ENCODE measurements at places on chromosomes 2 and 18.
A peak's percentile ranks its signal among the peaks of the same experiment; 100 is the strongest.

GRCh38 chr2:15689654-15690053, 98.0 kb downstream of the DDX1 start:
- no peak for DNase-seq

GRCh38 chr18:2981212-2981728, 31.7 kb downstream of the LPIN2 start:
- peak; percentile 49 for DNase-seq

DNA sequence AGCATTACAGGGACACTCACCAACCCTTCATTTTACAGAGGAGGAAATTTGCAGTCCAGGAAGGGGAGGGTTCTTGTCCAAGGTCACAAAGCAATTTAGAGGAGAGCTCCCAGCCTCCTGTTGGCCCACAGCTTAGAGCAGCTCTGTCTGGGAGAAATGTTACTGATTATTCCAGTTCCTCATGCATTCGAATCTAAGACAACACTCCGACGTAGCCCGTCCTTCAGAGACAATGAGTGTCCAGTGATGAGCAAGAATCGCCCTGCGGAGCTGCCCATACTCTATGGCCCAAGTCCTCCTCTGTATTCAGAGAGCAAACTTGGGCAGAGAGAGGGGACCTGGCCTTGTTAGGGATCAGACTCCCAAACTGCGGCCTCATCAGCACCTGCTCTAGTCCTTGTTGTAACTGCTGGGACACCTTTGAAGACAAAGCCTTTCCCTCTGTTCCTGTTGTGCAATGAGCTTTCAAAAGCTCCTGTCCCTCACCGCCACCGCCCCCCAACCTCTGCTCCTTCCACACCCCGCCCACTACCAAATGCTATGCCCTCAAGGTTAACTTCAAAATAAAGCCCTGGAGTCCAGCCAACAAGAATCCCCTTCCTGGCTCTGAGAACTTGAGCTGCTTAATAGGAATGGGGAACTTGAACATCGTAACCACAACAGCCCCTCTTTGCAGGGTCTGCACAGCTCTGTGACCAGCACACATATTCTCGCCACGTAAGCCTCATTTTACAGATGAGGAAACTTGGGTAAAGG, 234.8 kb upstream of the SMAD2 start:
- DNase-seq, result no peak

DNA sequence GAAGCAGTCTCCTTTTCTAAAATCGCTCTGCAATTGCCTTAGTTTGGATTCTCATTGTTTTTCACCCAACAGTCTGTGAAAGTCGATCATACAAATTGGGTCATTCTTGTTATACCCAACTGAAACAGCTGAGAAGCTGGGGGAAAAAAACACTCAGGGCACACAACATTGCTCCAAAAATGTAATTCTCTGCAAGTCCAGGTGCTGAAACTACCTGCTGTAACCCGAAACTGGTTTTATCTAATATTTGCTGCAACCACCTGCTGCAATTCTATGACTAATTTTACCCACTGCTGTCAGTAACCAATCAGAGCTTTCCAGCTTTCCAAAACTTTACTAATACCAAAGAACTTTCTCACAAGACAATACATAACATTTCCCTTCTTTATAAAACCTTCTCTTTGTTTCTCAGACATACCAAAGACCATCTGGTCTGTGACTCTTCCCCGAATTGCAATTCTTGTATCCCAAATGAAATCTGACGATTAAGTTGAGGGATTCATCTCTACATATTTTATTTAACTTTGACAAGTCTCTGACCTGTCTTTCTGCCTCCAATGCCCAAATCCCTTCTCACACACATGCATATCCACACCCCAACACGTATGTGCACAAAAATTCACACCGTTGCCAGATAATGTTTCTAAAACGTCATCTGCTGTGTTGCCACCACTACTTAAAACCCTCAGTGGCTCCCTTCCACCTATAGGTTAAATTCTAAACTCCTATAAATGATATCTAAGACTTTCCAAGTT, 198.3 kb downstream of the PIEZO2 start:
- DNase-seq, result peak; percentile 92

DNA sequence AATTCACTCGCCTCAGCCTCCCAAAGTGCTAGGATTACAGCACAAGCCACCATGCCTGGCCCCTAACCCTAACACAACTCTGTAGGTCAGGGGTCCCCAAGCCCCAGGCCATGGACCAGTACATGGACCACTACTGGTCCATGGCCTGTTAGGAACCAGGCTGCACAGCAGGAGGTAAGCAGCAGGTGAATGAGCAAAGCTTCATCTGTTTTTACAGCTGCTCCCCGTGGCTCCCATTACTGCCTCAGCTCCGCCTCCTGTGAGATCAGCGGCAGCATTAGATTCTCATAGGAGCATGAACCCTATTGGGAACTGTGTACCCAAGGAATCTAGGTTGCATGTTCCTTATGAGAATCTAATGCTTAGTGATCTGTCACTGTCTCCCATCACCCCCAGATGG, 201.7 kb downstream of the NRP2 start:
- DNase-seq, result no peak

DNA sequence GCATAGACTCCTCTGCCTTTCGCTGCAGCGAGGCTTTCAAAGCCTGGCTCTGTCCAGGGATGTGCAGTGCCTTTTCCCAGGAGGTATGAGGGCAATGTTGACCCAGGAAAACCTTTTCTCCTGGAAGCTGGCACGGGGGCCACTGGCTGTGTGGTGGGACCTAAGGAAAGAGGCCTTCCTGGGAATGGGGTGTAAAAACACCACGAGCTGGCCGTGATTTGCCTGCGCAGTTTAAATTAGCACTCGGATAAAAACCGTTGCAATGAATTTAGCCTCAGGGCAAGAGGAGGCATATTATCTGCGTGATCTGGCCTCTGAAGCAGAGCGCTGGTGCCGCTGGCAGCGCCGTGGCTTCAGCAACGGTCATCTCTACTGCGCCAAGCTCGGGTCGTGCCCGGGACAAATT, 3.0 kb downstream of the OSR1 start:
- DNase-seq, result no peak

DNA sequence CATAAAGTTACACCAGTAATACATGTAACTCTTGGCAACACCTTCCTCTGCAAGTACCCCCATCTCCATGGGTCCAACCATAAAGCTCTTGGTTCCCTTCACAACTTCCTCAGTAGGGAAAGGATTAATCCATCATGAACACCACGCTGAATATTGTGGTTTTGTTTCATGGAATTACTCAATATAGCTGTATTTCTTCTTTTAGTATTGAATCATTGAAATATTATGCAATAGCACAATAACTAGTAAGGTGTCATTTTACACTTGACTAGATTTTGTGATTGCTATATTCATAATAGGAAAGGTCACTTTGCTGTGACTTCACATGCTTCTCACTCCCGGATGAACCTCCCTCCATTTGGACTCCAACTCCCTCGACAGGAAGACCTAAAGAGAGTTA, 29.7 kb upstream of the PID1 start:
- DNase-seq, result no peak

DNA sequence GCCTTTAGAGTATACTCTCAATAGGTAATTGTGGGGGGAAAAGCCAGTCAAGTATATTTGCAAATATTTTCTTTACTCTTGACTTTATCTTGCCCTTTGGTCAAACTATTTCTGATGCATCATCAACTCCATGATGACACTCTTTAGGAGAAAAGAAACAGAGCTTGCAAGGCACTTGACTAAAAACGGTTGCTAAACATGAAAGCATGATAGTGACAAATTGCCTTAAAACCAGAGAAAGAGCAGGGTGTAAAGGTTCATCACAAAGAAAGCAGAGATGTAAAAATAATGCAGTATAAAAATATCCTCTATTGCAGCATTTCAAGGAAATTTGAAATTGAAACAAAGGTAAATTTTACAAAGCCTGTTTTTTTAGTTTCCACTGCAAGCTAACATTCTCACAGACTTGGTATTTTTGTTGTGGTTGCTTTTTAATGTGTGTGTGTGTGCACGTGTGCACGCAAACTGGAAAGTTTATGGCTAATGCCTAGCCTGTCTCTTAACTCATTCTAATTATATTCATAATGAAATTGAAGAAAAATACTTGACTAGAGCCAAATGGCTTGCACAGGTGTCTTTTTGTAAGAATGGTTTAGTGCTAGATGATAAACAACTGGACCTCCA, 503.6 kb downstream of the ARHGAP15 start:
- DNase-seq, result no peak

GRCh38 chr2:99670768-99671734, 181.2 kb upstream of the REV1 start:
- no peak for DNase-seq

All from GM12865 (cell line).